Activated T-helper 1 cell treated with Interleukin-2 at 50 U/mL for 16 hours (primary cell): ENCODE measurements at places on chromosomes 5 and 9.

DNA sequence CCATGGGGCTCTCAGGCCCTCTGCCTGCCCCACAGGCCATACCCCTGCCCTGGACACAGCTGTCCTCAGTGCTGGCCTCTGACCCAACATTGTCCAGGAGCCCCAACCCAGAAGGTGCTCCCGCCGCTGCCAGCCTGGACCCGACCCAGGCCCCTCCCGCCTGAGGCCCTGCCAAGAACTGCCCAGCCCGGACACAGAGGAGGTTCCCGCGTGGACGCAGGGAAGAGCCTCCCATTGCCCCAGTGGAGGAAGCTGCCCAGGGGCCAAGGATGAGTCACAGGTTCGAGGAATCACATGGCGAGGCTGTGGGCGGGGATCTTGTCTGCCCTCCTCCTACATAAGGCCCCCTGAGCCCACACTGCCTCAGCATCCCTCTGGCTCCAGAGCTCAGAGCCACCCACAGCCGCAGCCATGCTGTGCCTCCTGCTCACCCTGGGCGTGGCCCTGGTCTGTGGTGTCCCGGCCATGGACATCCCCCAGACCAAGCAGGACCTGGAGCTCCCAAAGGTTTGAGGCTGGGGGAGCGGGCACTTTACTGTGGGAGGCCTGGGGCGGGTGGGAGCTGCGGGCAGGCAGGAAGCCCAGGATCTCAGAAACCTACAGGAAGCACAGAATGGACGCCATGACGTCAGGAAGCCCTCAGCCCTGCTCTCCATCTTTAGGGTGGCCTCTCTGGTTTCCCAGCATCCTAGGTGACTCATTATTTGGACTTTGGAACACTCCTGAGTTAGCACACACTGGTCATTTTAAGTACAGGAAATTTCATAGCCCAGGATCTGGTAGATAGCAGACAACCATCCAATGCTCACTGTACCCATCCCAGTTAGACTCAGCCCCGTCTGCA is at the start of gene PAEP:
Gene PAEP, plus strand, starts transcription at position 366 of the 844 bp plus-strand sequence.
- no peak for DNase-seq

- DNase-seq, result no peak
Observed at GRCh38 chr5:43190755-43191603, 1.0 kb upstream of the NIM1K start.

DNA sequence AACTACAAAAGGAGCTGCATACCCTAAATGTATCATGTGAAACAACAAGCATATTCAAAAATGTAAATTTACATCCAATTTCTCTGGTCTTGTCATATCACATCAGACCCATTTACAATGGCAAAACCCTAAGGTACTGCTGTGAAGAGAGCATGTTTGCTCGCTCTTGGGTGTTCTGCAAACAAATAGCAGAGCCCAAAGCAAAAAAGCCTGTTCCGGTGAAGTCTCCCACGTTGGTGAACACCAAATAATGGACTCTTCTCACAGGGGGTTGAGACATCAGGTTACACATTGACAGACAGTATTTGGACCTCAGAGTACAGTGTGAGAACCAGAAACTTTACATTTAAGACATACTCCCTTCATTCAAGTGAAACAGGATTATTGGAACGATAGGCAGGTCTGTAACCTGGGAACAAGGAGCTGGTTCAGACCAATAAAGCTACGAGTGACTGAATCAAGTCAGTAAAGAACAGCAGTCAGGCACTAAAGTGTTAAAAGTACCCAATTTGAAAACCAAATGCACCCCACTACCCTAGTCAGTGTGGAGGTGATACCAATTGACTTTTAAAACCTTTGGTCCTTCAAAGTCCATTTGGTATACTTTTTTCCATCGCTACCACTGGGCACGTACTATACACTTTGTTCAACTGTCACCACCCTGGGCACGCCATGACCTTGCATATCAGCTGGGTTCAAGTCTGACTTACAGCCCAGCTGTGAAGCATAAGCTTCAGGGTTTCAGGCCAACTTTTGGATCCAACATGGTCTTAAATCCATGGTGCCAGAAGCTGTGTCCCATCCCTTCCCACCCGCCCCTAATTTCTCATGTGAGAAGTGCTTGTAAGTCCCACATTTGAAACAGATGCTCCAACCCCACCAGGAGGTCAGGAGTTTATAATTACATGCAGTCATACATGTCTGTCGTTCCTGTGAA is 36.4 kb downstream of the ETF1 start:
- DNase-seq, result no peak

- no peak for DNase-seq
Observed at GRCh38 chr5:181211208-181211607, 6.2 kb upstream of the TRIM7 start.

GRCh38 chr5:73135429-73136054 is 15.2 kb downstream of the TMEM171 start:
- no peak for DNase-seq

GRCh38 chr9:77271023-77271690 is 93.8 kb downstream of the VPS13A start:
- no peak for DNase-seq

GRCh38 chr5:73306078-73306719 is 133.2 kb downstream of the TMEM174 start:
- DNase-seq, result no peak

GRCh38 chr9:10112798-10113197 is 500.0 kb downstream of the PTPRD start:
- DNase-seq, result no peak

GRCh38 chr5:38888041-38888440 is 42.2 kb downstream of the OSMR start:
- no peak for DNase-seq

DNA sequence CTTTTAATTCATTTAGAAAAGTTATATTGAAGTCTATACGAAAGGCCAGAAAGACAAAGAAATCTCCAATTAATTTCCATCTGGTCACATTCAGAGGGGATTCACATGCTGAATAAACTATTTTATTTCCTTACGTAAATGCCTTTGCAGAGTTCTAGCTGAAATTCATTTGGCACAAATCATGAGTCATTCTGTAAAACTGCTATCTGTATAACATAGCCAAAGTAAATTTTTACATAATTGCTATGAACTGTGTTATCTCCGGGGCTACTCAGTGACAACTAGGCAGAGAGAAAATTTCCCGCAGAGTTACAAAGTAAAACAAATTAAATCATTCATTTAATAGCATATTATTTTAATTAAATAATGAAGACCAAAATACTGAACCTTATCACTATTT is 463.2 kb upstream of the ADAMTS16 start:
- no peak for DNase-seq

- no peak for DNase-seq
Observed at GRCh38 chr5:133757396-133757945, 145.1 kb upstream of the FSTL4 start.

- DNase-seq, result no peak
Observed at GRCh38 chr5:159091596-159092331, 8.0 kb downstream of the EBF1 start.

GRCh38 chr9:17280350-17281012 is 145.6 kb downstream of the CNTLN start:
- no peak for DNase-seq

DNA sequence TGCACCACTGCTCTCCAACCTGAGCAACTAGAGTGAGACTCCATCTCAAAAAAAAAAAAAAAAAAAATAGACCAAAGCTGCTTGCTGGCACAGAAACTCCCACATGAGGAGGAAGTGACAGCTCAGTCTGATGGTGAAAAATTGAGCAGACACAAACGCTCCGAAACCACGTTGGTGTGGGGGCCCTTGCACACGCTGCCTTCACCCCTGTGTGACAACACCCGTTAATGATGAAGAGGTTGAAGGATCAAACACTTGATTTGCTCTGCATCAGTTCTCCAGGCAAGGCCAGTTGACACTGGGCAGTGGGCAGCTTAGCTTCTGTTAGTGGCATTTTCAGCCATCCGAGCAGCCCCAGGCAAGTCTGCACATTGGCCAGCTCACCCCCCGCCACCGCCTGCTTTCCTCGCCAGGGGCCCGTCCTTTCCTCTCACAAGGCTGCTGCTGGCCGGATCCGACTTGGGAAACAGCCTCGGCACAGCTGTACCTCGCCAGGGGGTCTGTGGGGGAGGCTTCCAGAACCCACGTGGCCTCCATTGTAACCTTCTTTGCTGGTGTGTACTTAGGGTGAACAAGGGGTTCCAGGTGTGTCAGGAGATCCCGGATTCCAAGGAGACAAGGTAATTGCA is 79.8 kb downstream of the COL27A1 start:
- DNase-seq, result no peak

GRCh38 chr5:83441747-83442146 is 29.8 kb upstream of the VCAN start:
- no peak for DNase-seq
